ENCODE measurements at places on chromosomes 1 and 21.

GRCh38 chr1:161705537-161705936 is 1.5 kb upstream of the FCRLA start:
- DNase-seq, result no peak

GRCh38 chr1:231147896-231148295 is 14.0 kb upstream of the TRIM67 start:
- DNase-seq, result no peak

- DNase-seq, result no peak
These were observed 49.9 kb downstream of the ZMYM1 start for GRCh38 chr1:35129080-35129479.

GRCh38 chr1:200034761-200035396 is 7.4 kb downstream of the NR5A2 start:
- DNase-seq, result no peak

DNA sequence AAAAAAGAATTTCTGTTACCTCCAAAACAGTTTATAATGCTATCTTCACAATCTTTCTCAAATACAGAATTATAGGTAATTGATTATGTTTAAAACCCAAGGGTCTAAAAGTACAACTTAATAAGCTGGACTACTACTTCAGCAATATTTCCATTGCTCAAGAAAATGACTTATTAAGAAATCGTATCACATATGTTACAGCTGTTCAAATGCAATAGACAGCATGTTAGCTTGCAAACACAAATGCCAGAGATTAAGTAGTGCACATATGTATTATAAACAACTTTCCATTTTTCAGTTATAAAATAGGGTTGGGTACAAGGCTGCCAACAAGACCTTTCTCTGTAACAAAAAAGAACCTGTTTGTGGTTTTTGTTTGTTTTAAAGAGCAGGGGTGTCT is 211.0 kb upstream of the DMRTA2 start:
- DNase-seq, result no peak
